Activated T-cell treated with anti-CD3 and anti-CD28 coated beads for 1 hour (primary cell): ENCODE measurements at places on chromosomes 12 and 14.

- no peak for DNase-seq
These were observed 37.8 kb downstream of the SLC24A4 start for GRCh38 chr14:92360651-92361370.

DNA sequence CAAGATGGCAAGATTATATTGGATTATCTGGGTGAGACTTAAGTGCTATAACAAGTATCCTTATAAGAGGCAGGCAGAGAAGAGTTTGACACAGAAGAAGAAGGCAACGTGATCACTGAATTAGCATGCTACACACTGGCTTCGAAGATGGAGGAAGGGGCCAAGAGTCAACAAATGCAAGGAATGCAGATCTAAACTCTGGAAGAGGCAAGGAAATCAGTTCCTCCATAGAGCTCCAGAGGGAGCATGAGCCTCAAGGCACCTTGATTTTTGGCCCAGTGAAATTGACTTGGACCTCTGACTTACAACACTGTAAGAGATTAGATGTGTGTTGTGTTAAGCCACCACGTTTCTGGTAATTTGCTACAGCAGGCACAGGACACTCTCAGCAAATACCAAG is 536.4 kb upstream of the SEL1L start:
- DNase-seq, result no peak

GRCh38 chr12:62846491-62846890 is 88.5 kb downstream of the PPM1H start:
- DNase-seq, result no peak

DNA sequence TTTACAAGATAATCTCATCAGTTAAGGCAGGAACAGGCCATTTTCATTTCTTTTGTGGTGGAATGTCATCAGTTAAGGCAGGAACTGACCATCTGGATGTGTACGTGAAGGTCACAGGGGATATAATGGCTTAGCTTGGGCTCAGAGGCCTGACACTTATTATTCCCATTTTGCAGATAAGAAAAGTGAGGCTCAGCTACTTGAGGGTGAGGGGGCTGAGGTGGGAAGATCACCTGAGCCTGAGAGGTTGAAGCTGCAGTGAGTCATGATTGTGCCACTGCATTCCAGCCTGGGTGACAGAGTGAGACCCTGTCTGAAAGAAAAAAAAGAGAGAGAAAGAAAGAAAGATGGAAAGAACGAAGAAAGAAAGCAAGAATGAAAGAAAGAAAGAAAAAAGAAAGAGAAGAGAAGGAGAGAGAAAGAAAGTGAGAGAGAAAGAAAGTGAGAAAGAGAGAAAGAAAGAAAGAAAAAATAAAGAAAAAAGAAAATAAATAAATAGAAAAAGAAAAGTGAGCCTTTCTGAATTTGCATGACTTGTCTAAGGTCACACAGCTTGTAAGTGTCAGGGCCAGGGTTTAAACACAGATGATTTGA is 142.0 kb downstream of the TMEM30B start:
- no peak for DNase-seq

- no peak for DNase-seq
These were observed 711.5 kb downstream of the RPS29 start for GRCh38 chr14:48874711-48875110.

DNA sequence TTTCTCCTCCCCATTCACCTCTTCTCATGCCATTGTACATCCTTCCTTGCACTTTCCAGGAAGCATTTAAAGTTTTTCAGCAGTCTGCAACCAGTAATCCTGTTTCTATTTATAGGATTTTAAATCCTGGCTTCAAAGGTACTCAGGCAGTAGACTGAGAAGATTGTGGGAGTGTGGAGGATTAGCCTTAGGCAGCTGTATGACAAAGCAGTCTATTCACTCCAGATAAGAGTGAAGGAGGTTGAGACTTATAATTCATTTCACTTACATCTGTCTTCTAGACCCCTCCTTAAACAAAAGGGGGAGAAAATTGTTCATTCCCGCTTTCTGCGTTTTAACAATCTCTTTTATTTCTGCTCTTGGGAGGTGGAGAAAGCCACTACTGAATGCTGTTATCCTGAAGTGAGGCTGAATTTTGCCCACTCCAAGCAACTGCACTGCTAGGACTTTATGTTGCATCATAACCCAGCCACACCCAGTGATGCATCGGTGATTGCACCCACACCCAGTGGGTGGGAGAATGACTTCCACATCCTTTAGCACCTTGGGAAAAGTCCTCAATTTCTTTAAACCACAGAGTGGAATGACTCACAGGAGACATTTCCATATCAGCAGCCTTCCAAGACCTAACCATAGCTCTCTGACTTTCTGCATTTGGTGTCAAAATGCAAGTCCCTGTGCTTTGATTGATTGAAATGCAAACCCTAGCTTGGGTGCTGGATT is 382.5 kb upstream of the ATP2B1 start:
- DNase-seq, result no peak

GRCh38 chr14:76306131-76306530 is 69.8 kb upstream of the ESRRB start:
- no peak for DNase-seq

GRCh38 chr14:24959791-24960331 is 90.1 kb downstream of the STXBP6 start:
- no peak for DNase-seq

DNA sequence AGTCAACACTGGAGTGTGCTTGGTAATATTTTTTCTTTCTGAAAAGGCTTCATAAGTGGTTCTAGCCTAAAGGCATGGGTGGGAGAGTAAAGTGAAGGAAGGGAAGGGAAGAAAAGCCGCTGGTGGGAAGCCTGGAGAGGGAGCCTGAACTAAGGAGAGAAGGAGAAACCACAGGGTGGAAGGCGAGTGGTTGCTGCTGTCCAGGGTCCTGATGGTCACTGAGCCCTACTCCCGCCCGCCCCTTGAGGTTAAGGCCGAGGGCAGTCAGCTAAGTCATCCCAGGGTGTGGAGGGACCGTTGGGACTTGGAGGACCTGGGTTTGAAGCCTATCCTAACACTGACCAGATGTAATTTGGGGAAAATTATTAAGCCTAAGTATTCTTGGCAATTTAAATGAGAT is 189.1 kb downstream of the PIWIL1 start:
- DNase-seq, result no peak

DNA sequence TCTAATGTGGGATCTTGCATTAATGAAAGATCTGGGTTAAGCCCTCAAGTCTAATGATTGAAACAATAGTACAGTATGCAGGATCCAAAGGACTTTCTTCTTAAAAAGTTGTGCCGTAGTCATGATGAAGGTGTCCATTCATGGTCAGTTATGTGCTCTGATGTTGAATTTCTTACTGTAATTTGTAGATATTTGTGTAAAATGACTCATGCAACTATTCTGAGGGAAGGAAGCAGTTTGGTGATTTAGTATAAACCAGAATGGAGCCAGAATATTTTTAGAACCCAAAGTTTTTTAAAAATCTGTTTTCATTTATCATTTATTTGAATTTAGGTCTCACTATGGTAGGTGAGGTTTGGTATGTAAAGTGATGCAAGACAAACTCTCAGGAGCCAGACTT is 151.2 kb downstream of the AKAP6 start:
- DNase-seq, result no peak

GRCh38 chr14:94044476-94045091 is 18.4 kb downstream of the OTUB2 start:
- no peak for DNase-seq

DNA sequence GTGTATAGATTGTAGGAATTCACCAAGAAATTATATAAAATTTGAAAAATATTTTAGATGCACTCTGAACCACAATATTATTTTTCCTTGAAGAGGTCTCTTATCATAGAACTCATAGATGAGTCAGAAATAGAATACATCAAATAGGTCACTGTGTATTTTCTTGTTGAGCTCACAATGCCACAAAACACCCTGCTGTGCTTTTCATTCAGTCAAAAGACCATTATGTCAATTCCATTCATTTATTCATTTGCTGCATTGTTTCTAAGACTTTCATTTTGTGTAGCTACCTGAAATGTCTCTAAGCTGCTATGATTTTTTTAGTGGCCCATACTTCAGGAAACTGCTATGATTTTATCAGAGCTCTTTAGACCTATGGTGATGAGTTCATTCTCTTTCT is 231.9 kb upstream of the AVPR1A start:
- DNase-seq, result no peak

GRCh38 chr12:32115404-32116104 is 8.9 kb downstream of the BICD1 start:
- no peak for DNase-seq

- no peak for DNase-seq
These were observed 4.2 kb downstream of the BAG5 start for GRCh38 chr14:103558071-103558882.

DNA sequence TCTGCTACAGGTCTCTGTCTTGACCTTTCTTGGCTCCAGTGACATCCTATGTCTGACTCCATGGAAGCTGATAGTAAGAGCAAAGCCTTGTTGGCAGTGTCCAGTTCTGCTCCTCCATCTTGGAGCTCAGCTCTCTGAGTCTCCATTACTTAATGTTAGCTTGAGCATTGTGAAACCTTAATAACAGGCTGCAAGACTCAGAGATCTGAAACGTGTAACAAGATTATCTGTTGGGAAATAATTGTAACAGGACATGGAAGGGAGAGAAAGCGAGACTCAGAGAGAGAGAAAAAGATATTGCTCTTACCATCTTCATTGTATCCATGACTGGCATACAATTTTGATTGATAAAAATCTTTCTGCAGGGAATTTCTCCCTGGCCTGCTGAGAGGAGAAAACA is 1365.7 kb downstream of the AACS start:
- DNase-seq, result no peak

DNA sequence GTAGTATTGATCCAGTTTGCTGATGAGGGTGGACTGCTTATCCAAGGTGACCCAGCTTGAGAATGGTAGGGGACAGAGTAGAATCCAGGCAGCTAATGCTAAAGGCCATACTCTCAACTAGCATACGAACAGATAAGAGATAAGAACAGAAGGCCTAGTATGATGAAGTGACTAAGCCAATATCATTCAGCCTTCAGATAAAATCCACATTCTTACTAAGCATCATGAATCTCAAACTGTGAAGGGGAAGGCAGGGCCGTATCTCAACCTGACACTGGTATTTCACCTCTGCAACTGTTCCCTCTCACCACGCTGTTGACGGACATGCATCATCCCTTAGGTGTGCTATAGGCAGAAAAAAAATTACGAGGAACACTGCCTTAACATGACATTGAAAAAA is 8.1 kb upstream of the CKAP4 start:
- no peak for DNase-seq

DNA sequence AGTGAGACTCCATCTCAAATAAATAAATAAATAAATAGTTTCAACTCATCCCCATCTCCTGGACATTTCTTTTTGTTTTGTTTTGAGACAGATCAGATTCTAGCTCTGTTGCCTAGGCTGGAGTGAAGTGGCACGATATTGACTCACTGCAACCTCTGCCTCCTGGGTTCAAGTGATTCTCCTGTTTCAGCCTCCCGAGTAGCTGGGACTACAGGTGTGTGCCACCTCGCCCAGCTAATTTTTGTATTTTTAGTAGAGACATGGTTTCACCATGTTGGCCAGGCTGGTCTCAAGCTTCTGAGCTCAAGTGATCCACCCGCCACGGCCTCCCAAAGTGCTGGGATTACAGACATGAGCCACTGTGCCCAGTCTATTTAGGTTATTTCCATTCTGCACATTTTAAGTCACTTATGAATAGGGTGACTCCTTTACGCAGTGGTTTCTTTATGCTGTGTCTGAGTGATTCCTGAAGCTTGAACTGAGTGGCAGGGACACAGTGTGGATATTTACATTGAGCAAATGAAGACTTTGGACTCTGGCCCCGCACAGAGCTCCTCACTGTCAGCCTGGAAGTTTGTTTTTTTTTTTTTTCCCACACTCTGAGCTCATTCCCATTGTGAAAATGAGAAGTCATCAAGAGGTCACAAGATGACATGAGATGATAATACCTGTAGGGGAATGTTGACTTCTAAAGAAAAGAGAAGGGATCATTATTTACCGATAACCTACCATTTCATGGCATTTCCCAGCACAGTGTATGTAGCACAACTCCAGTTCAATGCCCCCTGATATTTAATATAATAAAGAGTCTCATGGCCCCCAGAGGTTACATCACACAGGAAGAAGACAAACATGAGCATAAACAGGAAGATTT is 72.6 kb downstream of the TBX3 start:
- DNase-seq, result no peak

DNA sequence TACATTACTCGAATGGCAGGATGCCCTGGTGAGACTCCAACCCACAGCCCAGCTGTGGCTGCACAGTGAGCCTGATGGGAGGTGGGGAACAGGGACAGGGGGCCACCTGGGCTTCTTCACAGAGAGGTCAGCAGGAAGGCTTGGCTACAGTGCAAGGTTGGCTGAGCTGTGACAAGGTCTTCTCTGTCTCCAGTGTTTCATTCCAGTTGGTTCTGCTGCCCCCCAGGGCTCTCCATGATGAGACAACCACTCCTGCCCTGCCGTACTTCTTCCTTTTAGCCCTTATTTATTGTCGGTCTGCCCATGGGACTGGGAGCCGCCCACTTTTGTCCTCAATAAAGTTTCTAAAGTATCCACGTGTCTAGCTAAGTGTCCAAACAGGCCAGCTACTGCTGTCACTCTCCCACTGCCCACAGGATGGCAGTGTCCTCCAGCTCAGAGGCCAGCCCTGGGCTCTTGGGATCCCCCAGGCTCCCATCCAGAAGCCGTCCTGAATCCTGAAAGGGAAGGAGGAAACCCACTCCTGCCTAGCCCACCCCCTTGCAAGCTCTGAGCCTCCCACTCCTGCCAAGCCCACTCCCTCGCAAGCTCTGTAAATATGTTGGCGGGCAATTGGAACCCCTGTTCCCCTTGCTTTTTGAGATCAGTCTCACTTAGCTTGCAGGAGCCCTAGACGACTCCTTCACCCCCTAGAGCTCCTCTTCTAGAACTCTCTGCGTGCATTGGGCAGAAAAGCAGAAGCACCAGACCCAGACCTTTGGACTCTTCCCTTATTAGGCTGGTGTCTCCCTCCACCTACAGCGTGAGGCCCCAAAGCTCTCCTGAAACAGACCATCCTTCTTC is 5.4 kb downstream of the C1QL4 start:
- DNase-seq, result no peak

GRCh38 chr12:57823131-57823907 is 4.8 kb upstream of the AVIL start:
- no peak for DNase-seq

- DNase-seq, result no peak
These were observed 52.1 kb upstream of the DCD start for GRCh38 chr12:54700301-54700700.

DNA sequence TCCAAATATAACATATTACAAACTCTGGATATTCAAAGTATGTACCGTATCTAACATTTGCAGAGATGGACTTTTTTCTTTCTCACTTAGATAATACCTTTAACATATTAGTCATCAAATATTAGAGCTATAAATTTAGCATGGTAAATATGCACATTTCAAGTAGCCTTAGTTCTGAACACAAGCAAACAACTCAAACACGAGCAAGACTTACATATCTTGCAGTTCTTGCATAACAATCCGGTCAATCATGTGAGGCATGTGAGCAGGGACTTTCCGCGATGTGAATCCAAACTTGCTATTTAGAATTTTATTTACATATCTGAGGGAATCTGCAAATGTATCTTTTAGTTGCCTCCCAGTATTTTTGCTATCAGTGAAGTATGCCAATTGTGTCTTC is 22.1 kb upstream of the SYCP3 start:
- no peak for DNase-seq
